M059J (cell line): ENCODE measurements at places on chromosomes 5 and 9. TPM values are rescaled to one million over a fixed set of nuclear protein-coding genes. Genes with fewer than 3 reads are reported as not detected.

DNA sequence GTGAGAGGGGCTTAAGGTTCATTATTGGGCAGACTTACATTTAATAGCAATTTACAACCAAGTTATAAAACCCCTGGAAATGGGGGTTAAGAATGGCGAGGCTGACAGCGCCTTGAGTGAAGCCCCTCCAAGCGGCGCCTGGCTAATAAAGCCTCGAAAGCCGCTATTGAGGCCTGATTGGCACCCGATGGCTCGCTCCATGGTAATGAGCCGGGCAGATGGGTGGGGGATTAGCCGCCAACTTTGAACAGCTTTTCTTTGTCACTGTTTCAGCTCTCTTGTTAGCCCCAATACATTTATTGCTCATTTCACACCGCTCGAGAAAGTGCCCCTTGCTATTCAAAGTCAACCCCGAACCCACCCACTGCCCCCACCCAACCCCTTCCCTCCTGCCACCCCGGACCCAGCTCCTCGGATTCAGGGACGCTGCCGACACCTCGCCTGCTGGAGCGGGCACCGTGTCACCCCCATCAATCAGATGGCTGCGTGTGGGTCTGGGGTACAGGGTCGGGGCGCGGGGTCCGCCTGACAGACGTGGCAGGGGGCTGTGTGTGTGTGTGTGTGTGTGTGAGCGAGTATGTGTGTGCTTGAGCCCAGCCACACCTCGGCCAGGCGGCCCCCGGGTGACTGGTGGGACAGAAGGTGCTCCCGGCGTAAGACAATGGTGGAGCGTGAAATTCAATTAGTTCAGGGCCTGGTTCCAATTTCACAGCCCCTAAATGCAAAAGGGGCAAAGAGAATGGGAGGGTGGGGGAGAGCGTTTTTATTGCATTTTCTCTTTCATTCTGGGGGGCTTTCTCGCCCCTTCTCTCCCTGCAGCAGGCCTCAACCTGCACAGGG is 34.2 kb downstream of the ASS1 start:
- DNase-seq, result no peak

DNA sequence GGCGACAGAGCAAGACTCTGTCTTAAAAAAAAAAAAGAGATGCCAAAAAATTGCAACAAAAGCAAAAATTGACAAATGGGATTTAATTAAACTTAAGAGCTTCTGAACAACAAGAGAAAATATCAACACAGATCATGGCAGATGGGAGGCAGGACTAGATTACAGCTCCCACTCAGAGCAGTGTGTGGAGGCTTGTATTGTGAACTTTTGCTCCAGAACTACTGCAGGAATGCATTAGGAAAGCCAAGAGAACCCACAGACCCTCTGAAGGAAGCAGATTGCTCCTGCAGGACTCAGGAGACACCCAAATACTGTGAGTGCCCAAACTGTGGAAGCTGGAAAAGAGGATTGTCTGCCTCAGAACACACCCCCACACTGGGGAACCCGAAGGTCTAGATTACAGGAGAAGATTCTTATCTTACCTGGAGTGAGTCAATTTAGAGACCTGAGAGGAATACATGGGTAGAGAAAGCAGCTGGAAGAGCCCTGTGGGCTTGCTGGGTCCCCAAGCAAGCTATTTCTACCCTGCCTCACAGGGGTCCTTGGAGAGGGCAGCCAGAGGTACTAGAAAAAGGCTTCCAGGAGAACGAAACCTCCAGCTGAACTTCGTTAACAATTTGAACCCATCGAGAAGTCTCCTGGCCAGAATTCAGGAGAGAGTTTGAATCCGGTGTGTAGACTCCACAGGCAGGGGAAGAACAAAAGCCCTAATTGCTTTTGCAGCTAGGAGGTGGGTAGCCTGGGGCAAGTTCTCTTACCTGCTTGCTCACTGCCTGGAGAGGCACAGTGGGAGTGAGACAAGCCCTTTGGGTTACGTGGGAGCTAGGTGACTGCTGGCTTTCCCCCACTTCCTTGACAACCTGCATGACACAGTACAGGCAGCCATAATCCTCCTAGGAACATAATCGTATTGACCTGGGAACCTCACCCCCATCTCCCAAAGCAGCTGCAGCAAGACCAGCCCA is 593.4 kb upstream of the RGMB start:
- no peak for DNase-seq

DNA sequence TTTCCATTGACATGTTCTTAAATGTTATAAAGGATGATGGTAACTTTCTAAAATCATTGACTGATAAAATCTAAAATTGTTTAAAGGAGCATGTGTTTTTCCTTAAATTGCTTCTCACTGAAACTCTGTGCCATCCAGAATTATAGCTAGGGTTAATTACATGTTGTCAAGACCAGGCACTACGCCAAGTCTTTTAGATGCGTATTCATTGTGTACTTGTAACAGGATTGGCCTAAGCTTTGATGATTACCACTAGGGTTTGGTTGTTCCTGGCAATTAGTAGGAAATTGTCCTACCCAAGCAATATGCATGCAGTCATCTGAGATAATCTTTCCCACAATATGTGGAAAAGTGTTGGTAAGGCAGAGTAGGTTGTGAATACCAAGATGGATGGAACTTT is 43.8 kb downstream of the PRKACG start:
- DNase-seq, result no peak

GRCh38 chr5:5046680-5047502 is 93.2 kb upstream of the ADAMTS16 start:
- no peak for DNase-seq

DNA sequence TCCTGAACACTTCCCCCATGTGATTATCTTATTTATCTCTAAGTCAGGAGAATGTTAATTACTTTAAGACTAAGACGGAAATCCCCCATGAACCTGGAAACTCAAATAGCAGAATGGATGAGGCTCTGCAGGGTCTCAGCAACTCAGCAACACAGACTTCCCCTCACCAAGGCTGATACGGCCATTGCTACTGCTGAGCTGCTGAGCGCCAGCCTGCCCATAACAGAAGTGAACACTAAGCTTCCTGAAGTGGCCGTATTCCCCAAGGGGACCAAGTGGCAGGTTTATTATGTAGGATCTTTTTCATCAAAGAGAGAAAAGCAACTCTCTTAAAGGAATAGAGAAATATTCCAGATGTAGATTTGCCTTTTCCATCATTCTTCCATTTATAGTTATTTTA is 311.1 kb downstream of the RFX3 start:
- DNase-seq, result no peak

DNA sequence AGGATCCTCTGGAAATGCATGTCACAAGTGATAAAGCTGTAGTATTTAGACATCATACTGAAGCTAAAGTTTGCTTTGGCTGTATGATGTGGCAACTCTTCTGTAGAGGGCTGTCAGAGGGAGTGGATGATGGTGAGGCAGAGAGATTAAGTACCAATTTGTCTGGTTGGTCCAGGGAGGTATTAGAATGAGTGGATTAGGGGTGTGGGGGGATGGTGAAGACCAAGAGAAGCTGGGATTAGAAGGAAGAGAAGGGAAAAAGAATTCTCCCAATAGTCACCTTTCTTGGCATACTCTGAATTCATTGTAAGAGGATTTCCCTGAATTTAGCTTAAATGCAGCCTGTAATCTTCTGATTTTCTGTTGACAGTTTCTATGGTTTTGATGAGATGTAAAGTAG is 3.6 kb downstream of the PCDHAC2 start:
- DNase-seq, result no peak

HAPLN1 gene
- 0.20 and 0.99 TPM in 2 replicates for total RNA-seq

ZNF354B gene
- total RNA-seq, result 3.0 and 3.2 TPM in 2 replicates
